Immature natural killer cell (primary cell): ENCODE measurements at places on chromosomes 1 and 21.

DNA sequence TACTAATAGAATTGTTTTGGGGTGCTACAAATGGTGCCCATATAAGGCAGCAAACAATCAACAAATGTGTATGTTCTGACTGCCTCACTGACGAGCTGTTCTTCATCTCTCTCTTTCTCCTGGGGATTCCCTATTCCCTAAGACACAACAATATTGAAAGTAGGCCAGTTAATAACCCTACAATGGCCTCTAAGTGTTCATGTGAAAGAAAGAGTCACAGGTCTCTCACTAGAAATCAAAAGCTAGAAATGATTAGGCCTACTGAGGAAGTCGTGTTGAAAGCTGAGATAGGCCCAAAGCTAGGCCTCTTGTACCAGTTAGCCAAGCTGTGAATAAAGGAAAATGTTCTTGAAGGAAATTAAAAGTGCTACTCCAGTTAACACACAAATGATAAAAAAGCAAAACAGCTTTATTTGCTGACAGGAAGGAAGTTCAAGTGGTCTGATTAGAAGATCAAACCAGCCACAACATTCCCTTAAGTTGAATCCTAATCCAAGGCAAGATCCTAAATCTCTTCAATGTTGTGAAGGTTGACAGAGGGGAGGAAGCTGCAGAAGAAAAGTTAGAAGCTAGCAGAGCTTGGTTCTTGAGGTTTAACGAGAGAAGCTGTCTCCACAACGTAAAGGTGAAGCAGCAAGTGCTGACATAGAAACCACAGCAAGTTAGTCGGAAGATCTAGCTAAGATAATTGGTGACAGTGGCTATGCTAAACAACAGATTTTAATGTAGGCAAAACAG is 26.3 kb downstream of the ATP2B4 start:
- DNase-seq, result peak; percentile 68

- DNase-seq, result no peak
Measured at GRCh38 chr1:212484701-212485570, 52.2 kb downstream of the NENF start.

DNA sequence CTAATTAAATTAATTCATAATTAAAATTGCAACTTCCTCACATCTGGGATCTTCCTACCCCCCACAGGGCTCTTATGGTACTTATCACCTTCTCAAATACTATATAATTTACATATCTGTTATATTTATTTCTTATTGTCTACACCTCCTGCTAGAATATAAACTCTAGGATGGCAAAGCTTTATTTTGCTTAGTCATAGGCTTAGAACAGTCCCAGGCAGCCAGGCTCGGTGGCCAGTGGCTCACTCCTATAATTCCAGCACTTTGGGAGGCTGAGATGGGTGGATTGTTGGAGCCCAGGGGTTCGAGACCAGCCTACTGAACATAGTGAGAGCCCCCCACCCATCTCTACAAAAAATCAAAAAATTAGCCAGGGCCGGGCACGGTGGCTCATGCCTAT is 10.0 kb upstream of the VPS13D start:
- no peak for DNase-seq

DNA sequence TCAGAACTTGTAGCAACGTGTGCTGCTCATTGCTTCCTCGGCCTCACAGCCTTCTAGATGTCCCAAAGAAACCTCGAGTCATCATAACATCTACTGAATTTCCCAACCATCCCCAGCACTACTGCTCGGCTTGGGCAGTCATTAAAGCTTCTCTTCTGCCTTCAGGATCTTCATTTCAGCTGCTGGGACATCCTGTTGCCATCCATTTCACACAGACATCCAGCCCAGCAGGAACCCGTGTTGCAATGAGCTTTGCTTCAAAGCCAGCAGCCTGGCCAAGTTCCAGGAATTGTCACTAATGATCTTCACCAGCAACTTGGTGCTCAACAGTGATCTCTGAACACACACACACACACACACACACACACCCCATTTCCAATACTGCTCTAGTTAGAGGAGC is 18.5 kb downstream of the WLS start:
- no peak for DNase-seq

GRCh38 chr1:117067533-117068370 is 7.6 kb downstream of the TTF2 start:
- DNase-seq, result peak; percentile 42

DNA sequence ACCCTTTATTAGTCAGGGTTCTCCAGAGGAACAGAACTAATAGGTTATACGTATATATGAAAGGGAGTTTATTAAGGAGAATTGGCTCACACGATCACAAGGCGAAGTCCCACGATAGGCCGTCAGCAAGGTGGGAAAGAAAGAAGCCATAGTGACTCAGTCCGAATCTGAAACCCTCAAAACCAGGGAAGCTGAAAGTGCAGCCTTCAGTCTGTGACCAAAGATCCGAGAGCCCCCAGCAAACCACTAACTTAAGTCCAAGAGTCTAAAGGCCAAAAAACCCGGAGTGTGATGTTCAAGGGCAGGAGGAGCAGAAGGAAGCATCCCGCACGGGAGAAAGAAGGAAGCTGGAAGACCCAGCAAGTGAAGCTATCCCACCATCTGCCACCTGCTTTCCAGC is 9.9 kb downstream of the IFNLR1 start:
- no peak for DNase-seq
